ENCODE measurements at places on chromosomes 16 and 17. TPM values are rescaled to one million over a fixed set of nuclear protein-coding genes. Genes with fewer than 3 reads are reported as not detected.

KCNJ2 gene
- total RNA-seq: 1.4 TPM

MT1E gene
- 103 TPM for total RNA-seq

GPRC5C gene
- 24.4 TPM for total RNA-seq

ASGR1 gene
- total RNA-seq: 2.8 TPM

DNA sequence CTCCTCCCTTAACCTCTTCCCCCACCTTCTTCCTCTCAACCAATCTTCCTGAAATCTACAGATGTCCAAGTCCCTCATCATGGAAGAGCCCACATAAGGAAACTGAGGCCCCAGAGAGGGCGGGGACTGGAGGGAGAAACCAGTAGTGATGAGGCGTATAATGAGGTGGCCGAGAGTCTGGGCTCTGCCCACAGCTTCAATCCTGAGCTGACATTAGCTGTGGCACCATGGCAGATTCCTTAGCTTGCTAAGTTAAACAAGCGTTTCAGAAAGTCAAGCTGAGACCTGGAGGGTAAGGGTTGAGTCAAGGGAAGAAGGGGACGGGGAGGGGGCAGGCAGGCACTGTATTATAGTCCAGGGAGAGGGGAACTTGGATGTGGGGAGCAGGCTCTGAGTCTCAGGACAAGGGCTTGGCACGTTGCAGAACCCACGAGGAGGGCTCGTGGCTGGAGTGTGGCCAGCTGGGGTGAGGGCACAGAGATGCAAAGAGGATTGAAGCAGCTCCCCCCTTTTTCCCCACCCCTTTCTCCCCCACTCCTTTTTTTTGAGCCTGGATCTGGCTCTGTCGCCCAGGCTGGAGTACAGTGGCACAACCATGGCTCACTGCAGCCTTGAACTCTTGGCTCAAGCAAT lies 13.3 kb downstream of the ARHGAP23 start:
- DNase-seq: no peak

GRCh38 chr16:5838725-5839124 lies 741.1 kb upstream of the EEF2KMT start:
- no peak for DNase-seq

DNA sequence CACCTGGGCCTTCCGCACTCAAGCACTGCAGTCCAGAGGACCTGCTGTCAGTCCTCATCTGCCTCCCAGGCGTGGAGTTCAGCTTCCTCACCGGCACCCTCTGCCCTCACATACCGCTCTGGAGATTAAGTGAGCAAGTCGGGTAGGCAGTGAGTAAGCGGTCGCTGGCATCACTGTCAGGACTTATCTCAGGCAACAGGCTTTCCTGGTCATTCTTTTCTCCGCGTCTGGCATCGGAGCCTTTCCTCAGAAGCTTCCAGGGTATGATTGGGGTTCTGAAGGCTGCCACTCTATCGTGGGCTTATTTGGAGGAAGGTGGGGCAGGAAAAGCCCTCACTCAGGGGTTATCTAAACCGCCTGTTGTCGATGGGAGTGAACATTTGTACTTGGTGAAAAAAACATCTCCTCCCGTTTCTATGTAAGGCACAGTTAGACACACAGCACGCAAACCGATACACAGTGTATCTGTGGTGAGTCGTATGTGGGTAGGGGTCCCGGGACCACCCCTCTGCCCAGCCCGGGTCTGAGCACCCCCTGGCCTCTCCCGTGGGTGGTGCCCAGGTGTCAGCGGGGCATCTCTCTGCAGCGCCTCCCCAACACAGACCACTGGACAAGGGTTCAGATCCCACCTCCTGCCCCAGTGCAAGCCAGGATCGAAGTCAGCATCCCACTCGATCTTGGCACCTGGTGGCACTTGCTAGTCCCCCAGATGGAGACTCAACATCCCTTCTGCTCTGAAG lies 92.5 kb upstream of the PLCG2 start:
- DNase-seq: no peak

MVP gene
- 202 TPM for total RNA-seq

- no peak for DNase-seq
Observed at GRCh38 chr16:85517563-85518179, 95.5 kb upstream of the GSE1 start.

GRCh38 chr16:65202461-65202860 lies 80.6 kb upstream of the CDH11 start:
- peak; percentile 16 for DNase-seq

ZPBP2 gene
- not detected for total RNA-seq

KIF2B gene
- not detected for total RNA-seq

HAGHL gene
- total RNA-seq: 10.6 TPM

DNA sequence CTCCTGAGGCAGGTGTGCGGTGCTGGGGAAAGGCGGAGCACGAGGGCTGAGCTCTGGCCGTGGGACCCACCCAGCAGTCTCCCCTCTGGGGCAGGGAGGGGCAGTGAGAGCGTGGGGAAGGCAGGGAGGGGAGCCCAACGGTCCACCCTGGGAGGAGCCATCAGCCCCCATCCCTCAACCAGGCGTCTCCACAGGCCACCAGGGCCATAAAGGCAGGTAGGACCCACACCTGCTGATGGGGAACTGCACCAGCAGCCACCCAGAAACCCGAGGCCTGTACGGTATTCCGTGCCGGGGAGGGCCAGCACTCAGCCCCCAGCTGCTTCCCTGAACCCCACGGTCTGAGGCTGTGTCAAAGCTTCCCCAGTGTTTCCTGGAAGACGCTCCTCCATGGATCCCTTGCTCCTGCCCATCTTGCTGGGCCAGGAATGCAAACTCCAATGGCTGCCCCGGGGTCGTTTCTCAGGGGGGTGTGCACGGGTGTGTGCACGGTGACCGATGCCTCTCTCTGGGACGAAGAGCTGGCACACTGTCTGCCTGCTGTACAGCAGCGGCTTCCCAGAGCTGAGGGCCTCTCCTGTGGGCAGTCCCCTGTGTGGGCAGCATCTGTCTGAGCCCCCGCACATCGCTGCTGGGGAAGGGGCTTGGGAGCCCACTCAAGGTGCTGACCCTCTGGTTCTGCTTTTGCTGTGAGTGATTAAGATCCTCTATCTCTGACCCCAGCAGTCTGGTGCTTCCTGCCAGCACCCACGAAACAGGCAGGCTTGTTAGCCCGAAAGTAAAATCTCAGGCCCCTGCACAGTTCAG lies 17.2 kb upstream of the METRNL start:
- no peak for DNase-seq

- no peak for DNase-seq
Observed at GRCh38 chr17:47653442-47653841, 3.7 kb downstream of the KPNB1 start.

DNA sequence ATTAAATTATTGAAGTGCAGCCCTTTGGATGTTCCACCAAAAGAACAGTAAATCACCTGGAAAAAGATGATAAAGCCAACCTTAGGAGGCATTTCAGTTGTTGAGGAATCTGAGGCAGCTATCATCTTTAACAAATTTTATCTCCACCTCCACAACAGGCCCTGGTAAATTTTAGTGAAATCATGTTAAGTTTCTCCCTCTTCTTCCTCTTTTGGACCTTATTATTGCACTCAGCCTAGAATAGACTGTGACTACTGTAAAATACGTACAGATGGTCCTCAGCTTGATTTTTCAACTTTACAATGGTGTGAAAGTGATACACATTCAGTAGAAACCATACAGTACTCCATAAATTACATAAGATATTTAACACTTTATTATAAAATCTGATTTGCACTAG lies 90.3 kb downstream of the USP32 start:
- DNase-seq: no peak

GRCh38 chr16:4686497-4687210 lies 6.7 kb upstream of the NUDT16L1 start:
- DNase-seq: no peak

RRAD gene
- total RNA-seq: 3.8 TPM

DNA sequence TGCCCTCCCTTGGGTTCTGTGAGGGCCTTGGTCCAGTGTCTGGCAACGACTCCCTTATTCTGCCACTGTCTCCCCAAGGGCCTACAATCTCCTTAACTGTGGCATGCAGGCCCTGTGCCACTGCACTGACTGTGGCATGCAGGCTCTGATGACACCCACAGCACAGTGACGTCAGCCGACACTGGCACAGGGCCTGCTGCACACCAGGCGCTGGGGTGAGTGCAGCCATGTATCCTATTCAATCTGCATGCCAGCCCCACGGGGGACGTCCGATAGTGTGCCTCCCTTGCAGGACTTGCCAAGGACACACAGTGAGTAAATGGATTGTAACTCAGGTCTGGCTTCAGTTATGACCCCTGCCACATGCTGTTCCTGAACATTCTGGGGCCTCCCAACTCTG lies 39.8 kb upstream of the RASD1 start:
- DNase-seq: no peak

DNA sequence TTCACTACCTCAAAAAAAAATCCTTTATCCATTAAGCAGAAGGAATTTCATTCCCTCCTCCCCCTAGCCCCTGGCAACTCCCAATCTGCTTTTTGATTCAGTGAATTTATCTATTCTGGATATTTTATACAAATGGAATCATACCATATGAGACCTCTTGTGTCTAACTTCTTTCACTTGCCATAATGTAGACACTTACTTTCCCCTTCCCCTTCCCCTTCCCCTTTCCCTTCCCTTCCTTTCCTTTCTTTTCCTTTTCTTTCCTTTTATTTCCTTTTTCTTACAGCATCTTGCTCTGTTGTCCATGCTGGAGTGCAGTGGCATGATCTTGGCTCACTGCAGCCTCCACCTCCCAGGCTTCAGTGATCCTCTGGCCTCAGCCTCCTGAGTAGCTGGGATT lies 50.5 kb downstream of the PSMD12 start:
- no peak for DNase-seq

KRT13 gene
- not detected for total RNA-seq

DNA sequence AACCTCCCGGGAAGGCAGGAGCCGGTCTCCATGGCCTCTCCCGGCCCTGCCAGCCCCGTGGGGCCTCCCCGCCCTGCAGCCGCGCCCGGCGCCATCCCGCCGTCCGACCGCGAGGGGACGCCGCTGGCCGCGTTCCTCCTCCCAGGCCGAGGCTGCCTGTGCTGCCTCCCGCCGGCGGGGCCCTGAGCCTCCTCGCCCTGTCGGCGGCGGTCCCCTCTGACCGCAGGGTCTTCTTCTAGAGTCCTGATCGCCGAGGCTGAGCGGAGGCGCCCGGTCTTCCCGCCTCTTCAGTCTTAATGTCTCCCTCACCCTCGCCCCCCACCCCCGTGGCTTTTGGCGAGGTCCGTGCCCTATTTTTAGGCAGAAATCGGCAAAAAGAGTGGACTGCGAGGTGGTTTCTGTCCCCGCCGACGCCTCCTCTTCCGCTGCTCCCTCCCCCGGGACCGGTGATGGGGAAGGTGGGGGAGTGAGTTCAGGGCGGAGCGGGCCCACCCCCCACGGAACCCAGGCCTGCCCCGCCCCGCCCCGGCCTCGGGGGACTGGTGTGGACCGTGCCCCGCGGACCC lies 794 bp upstream of the CPNE7 start:
- DNase-seq: peak; percentile 65

DNA sequence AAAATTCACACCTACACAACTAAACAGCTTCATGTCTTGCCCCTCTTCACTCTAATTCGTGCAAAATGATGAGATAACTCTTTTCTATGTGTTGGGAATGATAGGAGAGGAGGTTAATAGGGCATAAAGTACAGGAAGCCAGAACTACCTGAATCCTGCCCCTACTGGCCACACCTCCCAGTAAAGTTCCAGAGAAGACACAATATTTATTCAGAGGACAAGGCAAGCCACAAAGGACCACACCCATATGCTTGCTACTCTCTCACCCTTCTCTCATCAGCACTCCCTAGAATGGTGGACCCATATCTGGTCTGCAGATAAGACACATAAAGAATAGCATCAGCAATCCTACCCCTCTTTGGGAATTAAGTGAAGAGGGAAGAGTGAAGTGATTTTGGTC lies 74.6 kb downstream of the ZNF18 start:
- DNase-seq: no peak

- no peak for DNase-seq
Observed at GRCh38 chr16:13061691-13062090, 160.3 kb downstream of the SHISA9 start.

DNA sequence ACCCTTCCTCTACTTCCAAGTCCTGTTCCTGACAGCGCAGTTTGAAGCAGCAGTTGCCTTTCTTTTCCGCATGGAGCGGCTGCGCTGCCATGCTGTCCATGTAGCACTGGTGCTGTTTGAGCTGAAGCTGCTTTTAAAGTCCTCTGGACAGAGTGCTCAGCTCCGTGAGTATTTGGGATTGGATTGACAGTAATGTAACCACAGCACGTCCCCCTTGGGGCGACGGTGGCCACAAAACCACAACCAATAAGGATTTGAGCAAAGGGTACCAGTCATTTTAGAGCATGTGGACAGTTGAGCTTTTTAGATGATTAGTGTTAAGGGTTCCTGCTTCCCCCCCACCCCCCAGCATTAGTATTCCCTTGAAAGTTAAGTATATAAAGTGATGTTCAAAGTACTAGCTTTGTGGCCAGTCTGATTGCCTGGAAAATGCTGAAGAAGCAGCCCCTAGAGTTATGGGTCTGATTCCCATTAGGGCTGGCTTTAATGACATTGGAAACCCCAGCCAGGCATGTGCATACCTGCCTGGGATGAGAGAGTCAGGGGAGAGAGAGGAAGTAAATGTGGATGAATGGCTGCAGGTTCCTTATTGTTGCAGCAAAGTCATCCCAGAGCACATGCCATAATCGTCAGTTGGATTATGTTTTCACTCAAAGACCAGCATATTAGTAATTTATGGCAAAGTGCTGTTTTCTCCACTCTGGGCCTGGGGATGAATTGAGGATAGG lies 31.6 kb upstream of the SLC12A3 start:
- no peak for DNase-seq

DNA sequence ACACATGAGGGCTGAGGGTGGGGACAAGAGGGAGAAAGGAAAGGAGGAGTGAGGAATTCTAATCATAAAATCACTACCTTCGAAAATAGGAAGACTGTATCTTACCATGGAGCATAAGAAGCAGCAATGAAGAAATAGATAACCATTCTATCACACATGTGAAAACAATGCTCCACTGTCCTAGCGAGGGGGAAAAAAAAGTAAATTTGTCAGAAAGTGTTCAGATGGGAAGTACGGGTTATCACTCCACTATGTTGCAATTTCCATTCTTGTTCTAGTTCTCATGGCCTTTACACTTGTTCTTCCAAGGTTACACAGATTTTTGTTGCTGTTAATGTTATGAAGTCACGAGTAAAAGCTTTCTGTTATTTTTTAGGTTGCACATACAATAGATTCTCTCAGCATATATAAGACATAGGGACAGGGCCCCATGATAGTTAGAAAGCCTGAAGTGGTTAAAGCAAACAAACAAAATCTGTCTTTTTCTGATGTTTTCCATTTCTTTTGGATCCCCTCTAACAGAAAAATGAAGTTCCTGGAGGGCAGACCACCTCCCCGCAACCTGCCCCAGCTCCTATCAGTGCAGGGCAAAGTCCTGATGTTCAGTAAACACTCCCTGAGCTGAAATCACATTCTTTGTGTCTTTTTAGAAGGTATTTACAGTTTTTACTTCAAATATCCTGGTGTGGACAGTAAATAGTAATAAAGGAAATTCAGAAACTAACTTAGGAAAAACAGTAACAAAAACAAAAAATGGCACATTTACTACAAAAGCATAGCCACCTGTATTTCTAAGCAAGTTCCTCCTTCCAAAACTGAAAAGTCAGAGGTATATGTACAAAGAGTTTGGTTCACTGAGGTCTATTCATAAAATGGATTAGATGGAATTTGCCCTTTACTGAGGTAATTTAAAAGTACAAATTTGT lies 13.7 kb downstream of the MMD start:
- DNase-seq: no peak

Data from fibroblast of the aortic adventitia (primary cell).